ENCODE measurements at places on chromosomes 4 and X.

- no peak for DNase-seq
These were observed 576.5 kb upstream of the CPXCR1 start for GRCh38 chrX:88170553-88170952.

DNA sequence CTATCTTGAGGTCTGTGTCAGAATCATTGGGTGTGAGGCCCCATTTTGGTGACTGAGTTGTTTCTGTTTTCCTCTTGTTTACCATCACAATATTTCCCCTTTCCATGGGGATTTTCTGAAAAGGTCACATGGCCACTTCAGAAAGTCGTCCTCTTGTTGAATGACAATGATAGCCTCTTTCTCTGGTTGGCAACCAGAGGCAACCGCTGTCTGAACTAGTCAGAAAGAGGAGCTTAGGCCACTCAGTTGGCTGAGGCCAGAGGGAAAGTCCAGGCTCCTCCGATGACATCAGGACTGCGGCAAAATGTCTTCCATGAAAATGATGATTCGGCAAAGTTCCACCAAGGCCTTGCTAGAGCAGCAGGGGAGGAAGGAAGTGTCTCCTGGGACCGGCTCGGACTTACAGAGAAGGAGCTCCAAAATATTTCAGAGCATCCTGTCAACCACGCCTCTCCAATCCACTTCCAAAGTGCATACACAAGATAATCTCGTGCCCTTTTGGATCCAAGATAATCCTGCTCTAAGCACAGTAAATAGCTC, 19.1 kb upstream of the RBM47 start:
- no peak for DNase-seq

DNA sequence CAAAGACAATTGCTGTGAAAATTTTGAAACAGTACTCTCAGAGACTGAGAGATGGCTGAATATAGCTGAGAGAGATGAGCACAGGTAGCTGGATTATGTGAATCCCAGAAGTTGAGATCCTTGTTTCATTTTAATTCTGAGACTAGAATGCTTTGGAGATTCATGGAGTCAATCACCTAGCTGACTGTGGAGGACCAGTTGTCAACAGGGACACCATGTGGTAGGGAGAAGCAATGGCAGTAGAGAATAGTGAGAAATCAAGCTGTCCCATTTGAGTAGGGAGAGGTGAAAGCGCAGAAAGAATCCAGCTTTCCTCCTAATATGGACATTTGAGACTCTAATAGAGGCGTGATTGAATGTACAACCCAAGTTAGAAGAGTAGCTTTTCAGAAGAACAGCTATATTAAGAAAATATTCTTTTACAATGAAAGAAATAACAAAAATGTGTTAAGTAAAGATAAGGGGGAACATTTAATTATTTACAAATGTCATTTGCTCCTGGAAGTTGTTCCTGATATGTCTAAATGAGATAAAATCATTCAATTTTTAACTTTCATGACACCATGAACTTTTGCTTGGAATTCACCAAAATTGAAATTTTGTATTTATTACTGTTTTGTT, 30.3 kb upstream of the GLRB start:
- DNase-seq = no peak

- no peak for DNase-seq
These were observed 326.7 kb downstream of the MAPK10 start for GRCh38 chr4:86033171-86033570.

GRCh38 chr4:7180938-7181337, 11.4 kb upstream of the SORCS2 start:
- DNase-seq = no peak

DNA sequence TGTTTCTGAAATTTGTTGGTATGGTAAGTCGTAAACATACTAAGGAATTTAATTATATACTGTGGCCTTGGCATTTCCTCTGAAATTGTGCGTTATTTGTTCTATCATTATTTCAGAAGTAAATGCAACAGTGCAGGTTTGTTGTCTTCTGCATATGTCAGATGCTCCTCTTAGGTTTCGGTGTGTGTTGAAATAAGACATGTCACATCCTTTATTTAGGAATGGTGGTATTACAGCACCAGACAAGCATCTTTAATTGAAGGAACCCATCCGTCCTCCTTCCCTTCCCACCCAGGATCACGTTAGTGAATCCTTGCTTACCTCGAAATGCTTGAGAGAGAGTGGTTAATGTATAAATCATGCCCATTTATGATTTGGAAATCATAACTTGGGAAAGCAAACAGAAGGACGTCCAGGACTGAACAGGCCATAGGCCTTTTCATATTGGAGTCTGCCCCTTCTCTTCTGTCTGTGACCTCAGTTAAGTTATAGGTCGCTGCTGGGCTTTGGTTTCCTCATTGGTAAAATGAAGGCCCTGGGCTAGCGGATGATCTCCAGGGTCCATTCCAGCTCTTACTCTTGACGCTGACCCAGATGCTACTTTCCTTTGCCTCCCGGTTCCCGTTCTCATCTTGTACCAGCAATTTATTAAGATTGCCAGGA, 134.1 kb downstream of the KLHL8 start:
- DNase-seq = no peak

GRCh38 chrX:119734897-119735339, 23.5 kb upstream of the SOWAHD start:
- no peak for DNase-seq

GRCh38 chr4:141797966-141798365, 161.6 kb downstream of the IL15 start:
- no peak for DNase-seq

- no peak for DNase-seq
These were observed 31.5 kb downstream of the REELD1 start for GRCh38 chr4:146245850-146246249.

GRCh38 chr4:182671231-182671630, 246.0 kb downstream of the DCTD start:
- no peak for DNase-seq

GRCh38 chr4:126916626-126917140, 716.1 kb upstream of the INTU start:
- DNase-seq = no peak

DNA sequence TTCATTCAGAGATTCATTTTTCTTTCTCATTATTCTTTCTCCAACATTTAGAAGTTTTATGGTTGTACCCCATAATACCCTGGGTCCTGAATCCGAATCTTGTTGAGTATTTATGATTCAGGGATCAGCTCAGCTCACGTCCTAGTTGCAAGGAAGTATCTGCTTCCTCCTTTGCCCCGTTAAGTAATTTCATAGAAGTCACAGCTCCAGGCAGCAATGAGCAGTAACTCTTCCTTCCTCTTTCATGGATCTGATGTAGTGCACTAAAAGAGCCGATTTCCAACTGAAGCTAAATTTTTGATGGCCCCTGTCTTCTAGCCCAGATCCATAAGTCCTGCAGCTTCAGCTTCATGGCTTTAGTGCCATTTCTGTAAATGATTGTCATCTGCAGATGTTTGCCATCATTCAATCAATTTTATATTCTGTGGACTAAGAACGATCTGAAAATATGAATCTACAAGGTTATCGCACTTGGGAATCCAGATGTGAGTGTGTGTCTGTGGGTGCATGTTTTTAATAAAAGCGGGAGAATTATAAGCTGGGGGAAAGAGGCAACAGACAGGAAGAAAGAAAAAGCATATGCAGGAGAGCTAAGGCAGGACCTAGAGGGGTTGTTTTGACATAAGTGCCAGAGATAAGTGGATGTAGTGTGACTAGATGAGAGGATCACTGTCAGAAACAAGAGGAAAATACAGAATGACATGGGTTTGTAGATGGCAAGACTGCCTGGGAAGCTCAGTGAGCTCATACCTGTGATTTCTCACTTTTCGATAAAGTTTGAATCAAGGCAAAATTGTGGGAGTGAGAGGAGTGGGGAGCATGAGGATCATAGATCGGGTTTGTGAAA, 17.5 kb downstream of the VEGFD start:
- no peak for DNase-seq

- no peak for DNase-seq
These were observed 195.3 kb downstream of the QDPR start for GRCh38 chr4:17316566-17316965.

GRCh38 chr4:106718548-106718947, 317.6 kb downstream of the DKK2 start:
- no peak for DNase-seq

GRCh38 chr4:60682901-60683300, 517.2 kb upstream of the ADGRL3 start:
- DNase-seq = no peak

GRCh38 chr4:105603158-105603557, 50.7 kb downstream of the ARHGEF38 start:
- DNase-seq = no peak

DNA sequence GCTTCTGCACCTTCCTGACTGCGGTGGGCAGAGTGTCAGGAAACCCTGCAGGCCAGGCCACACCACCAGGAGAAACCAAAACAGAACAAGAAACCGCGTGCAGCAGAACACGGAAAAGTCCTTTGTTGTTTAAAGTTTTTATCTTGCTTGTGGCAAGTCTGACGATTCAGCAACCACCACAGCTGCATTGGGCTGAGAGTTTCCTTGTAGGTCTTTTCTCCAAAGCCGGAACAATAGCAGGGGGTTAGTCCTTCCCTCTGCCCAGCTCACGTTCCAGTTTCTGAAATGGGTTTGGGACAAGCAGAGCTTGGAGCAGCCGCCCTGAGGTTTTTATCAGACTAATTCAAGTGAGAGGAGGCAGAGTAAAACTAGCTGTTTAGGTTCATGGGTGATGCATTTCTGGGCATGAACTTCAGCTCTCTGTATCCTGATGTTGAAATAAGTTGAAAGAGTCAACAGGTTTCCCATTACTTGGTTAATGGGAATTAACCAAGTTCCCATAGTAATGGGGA, 216.9 kb downstream of the PTTG2 start:
- peak; percentile 49 for DNase-seq

DNA sequence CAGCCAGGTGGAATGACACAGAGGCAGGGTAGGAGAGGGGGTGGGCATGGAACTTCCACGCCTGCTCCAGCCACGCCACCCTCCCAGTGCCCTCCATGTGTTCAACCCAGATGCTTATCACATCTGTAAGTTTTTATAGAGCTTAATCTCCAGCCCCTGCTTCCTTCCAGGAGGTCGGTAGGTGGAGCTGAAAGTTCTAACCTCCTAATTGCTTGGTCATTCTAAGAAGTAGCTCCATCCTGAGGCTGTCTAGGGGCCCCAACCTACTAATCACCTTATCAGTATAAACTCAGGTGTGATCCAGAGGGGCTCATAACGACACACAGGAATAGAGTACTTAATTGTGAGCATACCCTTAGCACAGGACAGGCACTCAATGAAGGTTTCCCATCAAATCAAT, 18.3 kb downstream of the QDPR start:
- no peak for DNase-seq

GRCh38 chr4:186709517-186709916, 14.1 kb downstream of the FAT1 start:
- DNase-seq = no peak

- no peak for DNase-seq
These were observed 1.3 kb downstream of the TACC3 start for GRCh38 chr4:1722551-1723118.

- DNase-seq = no peak
These were observed 41.0 kb upstream of the PDLIM5 start for GRCh38 chr4:94410678-94411206.

DNA sequence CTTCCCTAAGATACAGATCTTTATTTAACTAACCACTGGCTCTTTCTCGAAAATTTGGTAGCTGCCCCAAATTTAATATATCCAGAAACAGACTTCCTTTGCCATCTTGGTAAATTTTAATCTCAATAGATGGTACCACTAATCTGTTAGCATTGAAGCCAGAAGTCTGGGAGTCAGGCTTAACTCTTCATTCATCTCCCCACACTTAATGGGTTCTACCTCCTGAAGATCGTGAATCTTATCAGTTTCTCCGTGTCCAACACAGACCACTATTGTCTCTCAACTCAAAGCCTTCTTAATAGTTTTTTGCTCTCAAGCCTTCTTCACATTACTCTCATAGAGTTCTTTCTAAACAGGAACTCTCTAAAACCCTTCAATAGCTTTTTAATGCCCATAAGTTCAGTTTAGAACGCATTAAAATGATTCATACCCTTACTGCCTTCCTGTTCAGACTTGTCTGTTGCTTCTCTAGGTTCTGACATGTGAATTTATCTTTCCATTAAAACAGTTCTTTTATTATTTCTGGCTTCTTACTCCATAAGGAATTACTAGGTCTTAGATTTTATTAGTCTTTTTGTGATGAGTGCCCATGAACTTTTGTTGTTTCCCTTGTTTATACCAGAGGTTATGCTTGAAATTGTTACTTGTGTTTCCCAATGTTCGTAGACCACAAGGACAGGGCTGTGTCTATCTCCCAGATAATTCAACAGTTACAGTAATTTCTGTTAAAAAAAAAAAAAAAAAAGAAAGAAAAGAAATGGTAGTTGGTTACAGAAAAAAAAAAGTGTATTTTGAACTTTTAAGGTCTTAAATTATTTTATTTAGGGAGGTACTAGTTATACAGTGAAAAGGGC, 54.7 kb downstream of the SMARCAD1 start:
- DNase-seq = no peak

- no peak for DNase-seq
These were observed 766.7 kb upstream of the TENM3 start for GRCh38 chr4:181476508-181476890.

DNA sequence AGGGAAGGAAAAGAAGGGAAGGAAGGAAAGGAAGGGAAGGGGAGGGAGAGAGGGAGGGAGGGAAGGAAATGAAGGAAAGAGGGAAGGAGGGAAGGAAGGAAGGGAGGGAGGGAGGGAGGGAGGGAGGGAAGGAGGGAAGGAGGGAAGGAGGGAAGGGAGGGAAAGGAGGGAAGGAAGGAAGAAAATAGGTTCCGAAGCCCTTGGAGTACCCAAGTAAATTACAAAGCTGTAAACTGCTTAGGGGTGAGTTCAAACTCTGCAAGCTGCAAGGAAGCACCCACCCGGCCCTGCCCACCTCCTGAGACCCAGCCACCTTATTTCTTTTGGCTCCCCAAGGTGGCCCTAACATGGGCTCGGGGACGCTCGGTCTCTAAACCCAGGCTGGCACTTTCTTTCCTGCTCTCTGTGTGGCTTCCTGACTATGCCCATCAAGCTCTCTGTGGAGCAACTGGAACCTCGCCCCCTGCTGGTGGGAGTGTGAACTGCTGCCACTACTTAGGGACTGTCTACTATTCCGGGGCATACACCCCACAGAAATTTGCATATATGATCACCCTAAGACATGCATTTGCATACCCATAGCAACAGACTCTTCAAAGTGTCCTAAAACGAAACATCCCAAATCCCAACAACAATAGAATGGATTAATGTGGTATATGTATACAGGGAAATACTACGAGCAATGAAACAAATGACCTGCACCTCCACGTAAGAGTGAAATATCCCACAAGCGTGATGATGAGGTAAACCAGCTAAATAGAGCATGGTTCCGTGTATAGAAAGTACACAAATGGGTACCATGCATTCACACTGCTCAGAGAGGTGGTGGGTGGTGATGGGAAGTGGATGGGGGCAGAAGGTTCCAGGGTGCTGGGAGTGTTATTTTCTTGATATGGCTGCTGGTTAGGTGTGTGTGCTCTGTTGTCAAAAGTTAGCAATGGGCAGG, 151.7 kb upstream of the TBL1X start:
- DNase-seq = peak; percentile 43
